ENCODE measurements at places on chromosomes 3 and 15. TPM values are rescaled to one million over a fixed set of nuclear protein-coding genes. Genes with fewer than 3 reads are reported as not detected.

- no peak for DNase-seq
Measured at GRCh38 chr3:54819946-54820345, 107.9 kb downstream of the LRTM1 start.

Gene USF3
- polyA plus RNA-seq, result 20.4 TPM

Gene TMC3
- 0.10 TPM for polyA plus RNA-seq

DNA sequence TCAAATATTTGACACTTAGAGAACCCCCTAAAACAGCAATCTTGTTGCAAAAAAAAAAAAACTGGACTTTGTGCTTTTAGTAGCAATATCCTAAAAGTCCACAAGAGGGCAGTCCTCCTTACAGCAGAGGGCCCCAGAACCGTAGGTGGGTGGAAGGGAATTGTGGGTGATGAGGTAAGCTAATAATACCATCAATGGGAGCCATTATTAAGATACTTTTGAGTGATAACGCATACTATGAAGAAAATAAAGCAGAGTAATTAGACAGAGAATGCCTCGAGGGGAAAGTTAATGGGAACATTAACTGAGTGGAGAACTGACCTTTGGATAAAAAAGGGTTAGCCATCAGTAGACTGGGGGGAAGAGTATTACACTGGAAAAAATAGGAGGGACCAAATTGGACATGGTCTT is 229.9 kb downstream of the THRB start:
- DNase-seq, result no peak

- DNase-seq, result no peak
Measured at GRCh38 chr3:13482106-13482690, 2.1 kb downstream of the HDAC11 start.

Gene SAMMSON
- 0.10 TPM for polyA plus RNA-seq

DNA sequence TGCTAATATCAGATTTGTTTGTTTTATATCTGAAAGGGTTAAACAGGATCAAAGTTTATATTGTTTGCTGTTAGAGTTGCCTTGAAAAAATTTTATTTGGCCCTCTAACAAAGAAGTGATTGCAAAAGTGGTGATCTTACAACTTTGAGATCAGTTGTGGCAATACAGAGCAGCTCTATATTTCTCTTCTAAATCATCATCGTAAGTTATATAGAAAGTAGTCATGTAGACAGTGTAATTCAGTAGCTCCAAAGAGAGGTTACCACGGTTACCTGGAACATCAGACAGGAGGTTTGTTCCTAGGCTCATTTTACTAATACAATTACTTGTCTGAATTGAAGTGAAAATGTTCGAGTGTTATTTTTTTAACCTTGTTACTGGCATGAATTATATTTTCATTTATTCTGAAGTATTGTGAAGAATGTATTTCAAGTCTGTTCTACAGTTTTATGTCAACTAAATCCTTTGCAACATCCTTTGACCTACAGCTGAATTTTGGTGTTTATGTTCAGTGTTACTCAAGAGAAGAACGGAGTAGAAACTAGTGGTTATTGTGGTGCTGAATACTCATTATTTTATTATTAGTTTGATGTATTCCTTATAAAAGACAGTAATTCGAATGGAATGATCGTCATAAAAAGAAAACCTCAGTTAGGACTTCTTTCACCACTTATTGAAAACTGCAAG is 214.2 kb downstream of the NAALADL2 start:
- no peak for DNase-seq

Gene PRSS50
- polyA plus RNA-seq, result 1.4 TPM

GRCh38 chr3:16295298-16295890 is 30.4 kb downstream of the OXNAD1 start:
- DNase-seq, result no peak

DNA sequence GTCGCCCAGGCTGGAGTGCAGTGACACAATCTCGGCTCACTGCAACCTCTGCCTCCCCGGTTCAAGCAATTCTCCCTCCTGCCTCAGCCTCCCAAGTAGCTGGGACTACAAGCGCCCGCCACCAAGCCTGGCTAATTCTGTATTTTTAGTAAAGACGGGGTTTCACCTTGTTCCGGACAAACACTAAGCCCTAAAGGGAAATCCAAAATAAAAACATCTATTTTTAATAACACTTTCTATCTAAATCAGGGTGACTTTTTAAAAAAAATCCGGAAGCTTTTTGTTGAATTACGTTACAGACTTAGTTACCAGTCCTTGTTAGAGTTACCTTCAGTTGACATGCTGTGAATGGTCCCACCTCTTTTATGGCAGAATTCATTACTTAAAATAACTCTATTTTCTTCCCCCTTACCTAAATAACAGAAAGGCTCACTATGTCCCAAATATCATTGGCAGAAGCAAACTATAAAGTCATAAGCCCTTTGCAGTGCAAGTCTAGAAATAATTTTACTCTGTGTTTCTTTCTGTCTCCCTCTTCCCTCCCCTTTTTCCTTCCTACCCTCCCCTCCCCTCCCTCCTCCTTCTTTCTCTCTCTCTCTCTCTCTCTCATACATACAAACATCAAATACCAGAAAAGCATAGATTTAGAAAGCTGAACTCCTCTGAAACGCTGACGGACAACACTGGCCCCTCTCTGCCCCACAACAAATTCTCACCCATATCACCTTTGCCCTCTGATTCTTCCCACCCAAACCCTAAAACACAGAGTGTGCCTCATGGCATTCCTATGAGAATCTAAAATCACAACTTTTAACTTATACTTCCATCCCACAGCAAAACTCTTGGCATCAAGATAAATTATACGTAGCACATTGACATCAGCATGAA is 18.3 kb downstream of the THBS1 start:
- DNase-seq, result no peak

DNA sequence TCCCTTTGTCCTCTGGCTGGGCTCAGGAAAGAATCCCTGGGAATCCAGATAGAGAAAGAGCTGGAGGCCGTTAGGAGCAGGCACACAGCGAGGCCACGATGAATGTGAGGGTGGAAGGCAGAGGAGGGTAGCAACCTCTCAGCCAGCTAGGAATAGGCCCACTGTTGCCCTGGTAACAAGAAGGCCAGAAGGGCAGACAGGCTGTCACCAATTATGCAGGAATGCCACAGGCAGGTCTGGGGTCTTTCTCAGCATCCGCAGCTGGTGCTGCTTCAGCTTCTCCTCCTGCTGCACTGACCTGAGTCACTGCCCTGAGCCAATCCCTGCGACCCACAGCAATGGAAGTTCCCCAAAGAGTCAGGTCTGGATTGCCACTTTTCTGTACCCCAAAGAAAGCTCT is 62.8 kb upstream of the C3orf80 start:
- no peak for DNase-seq

Gene GATM
- polyA plus RNA-seq, result 246 TPM

Gene CISH
- 31.8 TPM for polyA plus RNA-seq

- DNase-seq, result no peak
Measured at GRCh38 chr15:35725353-35725752, 179.4 kb upstream of the DPH6 start.

Gene UPK1B
- 8.6 TPM for polyA plus RNA-seq

DNA sequence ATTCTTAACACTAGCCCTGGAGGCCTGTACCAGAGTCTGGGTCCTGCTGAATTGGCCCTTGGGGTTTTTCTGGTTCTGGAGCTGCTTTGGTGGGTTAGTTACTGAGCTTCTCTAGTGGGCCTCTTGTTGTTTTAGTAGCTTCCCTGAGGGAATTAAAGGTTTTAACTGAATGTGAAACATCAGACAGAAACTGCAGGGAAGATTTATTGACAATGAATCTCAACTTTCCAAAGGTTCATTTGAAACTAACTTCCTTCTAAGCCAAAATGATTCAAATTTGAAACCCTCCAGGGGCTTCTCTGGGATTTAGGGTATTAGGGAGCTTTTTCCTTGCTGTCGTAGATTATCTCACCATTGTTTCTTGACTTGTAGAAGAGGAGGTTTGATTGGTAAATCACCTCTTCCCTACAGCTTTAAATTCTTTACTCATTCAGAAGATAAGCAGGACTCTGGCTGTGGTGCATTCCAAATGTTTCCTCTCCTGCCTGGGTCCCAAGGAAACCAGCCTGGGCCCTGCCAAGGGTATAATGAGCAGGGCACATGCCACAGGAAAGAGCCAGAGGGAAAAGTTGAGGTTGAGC is 71.0 kb downstream of the TP63 start:
- no peak for DNase-seq

- DNase-seq, result no peak
Measured at GRCh38 chr3:171564748-171565480, 104.7 kb upstream of the TNIK start.

DNA sequence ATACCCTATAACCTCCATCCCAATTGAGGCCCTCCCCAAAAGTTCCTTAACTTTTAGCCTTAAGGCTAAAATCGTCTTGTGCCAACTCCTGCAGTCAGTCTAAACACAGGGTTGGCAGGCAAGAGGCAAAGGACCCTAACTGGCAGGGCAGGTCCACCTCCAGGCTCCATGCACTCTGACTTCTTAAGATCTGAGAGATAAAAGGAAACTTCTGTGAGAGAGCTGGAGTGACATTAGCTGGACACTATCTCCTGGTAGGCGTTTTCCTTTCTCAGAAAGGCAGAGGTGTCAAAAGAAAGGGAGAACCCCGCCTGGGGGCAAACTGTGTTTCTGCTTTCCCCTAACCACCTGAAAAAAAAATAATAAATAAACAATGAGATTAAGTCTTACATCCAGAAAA is 3.6 kb downstream of the CHSY1 start:
- no peak for DNase-seq

GRCh38 chr15:80640531-80641121 is 54.5 kb upstream of the ABHD17C start:
- DNase-seq, result no peak

GRCh38 chr3:137869022-137869421 is 104.9 kb downstream of the SOX14 start:
- DNase-seq, result no peak

GRCh38 chr3:126486360-126486847 is 10.7 kb upstream of the ZXDC start:
- DNase-seq, result no peak

Gene SEMA3F
- polyA plus RNA-seq, result 80.1 TPM

GRCh38 chr3:3127432-3128010 is 781 bp downstream of the TRNT1 start:
- DNase-seq, result peak; percentile 10

Gene MYZAP
- polyA plus RNA-seq, result 5.5 TPM

- DNase-seq, result no peak
Measured at GRCh38 chr15:60720493-60721256, 241.7 kb upstream of the ICE2 start.

GRCh38 chr3:150330872-150331271 is 77.2 kb upstream of the TSC22D2 start:
- no peak for DNase-seq

Gene DPPA2
- polyA plus RNA-seq, result 0.76 TPM

- DNase-seq, result no peak
Measured at GRCh38 chr3:196406811-196407470, 25.3 kb downstream of the UBXN7 start.

Gene PLA2G4F
- polyA plus RNA-seq, result 22.9 TPM

Gene PLSCR5
- not detected for polyA plus RNA-seq

DNA sequence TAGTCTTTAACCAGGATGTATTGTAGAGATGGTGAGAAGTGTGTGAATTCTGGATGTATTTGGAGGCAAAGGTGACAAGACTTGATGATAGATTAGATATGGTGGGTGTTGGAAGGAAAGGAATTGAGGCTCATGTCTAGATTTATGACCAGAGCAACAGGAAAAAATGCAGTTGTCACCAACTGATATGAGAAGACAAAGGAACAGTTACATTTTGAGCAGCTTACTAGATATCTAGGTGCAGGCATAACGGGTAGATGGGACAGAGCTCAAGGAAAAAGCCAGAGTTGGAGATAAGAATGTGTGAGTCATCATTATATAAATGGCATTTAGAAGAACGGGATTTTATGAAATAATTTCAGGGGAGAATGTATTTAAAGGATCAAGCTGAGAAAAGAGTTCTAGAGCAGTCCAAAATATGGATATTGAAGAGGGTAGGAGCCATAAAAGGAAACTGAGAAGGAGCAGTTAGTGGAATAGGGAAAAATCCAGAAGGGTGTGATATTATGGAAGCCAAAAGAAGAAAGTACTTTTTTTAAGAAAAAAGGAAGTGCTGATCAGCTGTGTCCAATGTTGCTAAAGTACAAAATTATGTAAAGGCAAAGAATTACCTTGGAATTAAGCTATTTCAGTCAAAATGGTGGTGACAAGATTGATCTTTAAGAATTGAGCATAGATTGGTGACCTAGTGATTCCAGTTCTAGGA is 262.5 kb downstream of the CGGBP1 start:
- DNase-seq, result no peak

GRCh38 chr3:156614642-156615511 is 59.5 kb upstream of the TIPARP start:
- DNase-seq, result no peak

Gene PAK6
- 5.5 TPM for polyA plus RNA-seq

Gene RHOV
- 1.4 TPM for polyA plus RNA-seq

DNA sequence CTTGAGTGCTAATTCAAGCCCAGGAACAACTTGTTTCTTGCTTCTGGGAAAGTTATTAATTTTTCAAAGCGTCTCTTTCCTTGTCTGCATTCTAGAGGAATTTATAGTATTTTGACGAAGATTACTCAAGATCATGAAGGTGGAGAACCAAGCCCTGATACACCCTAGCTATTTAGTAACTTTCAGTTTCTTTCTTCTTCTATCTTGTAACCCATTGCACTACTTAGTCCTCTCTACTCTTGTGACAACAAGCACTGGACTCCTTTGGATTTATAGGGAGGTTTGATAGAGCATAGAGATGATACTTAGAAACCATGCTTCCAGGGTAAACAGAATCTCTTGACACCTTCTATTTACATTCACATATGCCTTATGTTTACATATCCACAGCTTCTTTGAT is 203.3 kb upstream of the GRM7 start:
- DNase-seq, result no peak

Measured in right renal cortex interstitium (tissue), 3 donors.